ENCODE measurements at places on chromosomes 2 and 18.
A peak's percentile ranks its signal among the peaks of the same experiment; 100 is the strongest.

DNA sequence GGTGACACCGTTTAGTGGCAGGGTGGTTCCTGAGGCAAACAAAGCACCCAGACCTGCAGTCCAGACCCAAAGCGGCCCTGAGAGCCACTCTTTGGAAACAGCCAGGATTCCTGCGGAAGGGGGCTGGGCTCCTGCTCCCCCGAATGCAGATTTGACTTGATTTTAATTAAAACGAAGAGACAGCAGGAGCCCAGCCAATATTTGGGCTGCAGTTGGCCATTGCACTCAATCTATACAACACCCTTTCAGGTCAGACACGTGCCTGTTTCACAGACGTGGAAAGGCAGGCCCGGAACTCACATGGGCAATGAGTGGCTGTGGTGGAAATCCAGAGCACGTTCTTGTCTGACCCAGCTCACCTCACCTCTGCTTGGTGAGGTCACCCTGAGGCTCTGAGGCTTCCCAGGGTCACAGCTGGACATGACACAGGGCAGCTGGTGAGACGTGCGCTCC is 122.4 kb downstream of the NDUFA10 start:
- no peak for DNase-seq

GRCh38 chr18:55543130-55543704 is 44.8 kb downstream of the TCF4 start:
- DNase-seq, result no peak

DNA sequence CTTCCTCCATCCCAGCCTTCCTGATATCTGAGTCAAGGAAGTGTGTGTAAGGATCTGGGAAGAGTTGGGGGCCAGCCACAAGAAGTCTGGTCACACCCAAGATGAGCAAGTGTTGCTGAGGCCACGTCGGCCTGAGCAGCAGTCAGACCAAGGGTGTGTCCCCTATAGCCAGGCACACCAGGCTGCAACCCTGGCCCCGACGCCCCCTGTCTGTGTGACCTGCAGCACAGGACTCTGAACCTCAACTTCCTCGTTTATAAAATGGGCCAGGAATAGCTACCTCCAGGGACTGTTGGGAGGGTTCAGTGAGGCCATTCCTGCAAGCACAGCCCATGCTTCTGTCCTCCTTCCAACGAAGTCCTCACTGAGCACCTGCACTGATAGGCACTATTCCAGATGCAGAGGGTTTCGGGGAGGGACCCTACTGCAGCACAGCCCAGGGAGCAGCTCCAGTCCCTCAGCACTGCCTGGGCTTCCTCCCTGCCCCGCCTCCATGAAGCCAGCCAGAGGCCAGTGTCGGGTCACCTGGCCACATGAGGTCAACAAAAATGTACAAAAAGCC is 13.3 kb downstream of the LIMS2 start:
- no peak for DNase-seq

DNA sequence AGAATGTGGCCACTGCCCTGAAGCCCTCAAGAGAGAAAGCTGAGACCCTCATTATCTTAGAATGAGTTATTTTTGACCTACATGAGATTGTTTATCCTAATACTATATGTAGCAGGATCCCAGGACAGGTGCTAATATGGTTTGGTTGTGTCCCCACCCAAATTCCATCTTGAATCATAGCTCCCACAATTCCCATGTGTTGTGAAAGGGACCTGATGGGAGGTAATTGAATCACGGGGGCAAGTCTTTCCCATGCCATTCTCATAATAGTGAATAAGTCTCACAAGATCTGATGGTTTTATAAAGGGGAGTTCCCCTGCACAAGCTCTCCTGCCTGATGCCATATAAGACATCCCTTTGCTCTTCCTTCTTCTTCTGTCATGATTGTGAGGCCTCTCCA is 76.8 kb downstream of the CCBE1 start:
- DNase-seq, result no peak

DNA sequence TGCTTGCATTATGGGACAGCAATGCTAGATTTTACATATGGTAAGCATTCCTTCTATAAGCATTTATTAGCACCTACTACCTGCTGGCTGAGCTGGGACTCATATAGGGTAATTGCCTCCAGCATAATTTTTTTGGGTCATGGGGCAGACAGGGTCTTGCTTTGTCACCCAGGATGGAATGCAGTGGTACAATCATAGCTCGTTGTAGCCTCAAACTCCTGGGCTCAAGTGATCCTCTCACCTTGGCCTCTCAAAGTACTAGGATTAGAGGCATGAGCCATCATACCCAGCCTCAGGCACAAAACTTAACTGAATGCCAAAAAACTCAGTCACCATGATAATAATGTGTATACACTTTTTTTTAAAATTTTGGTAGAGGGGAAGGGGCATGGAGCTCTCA is 35.3 kb downstream of the TMEM237 start:
- DNase-seq, result no peak

DNA sequence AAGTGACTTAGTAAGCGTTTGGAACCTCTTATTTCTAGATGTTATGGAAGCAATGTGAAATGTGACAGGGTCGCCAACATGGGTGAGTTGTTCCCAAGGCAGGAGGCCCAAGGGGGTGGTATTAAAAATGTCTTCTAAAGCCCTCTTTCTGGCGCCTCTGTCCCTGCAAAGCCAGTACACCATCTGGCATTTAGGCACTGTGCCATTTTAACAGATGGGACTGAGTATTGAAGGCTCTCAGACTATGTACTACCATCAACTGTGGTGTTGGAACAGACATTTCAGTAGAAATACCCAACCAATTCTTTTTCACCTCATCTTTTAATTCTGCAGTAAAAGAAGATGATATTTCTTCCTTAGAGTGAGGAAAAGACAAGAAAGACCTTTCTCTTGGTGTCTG is 384.5 kb upstream of the MMADHC start:
- DNase-seq, result no peak

- no peak for DNase-seq
Observed at GRCh38 chr2:107025869-107026380, 140.0 kb upstream of the ST6GAL2 start.

DNA sequence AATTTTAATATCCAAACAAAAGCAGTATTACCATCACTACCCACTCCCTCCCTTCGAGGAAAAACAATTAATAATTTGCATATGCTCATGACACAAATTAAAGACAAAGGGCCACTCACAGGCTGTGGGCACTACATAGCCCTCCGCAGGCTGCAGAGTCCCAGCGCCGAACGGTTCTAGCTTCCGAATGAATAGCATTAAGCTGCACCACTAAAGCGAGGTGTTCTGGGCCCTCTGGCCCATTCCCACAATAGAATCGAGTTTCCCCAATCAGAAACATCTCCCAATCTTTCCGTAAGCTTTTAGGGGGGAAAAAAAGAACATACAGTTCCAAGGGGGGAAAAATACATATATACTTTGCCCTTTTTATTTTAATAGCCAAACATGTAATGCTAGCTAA is 14.5 kb upstream of the SIX3 start:
- DNase-seq, result no peak

- DNase-seq, result no peak
Observed at GRCh38 chr2:119393971-119394748, 27.4 kb downstream of the DBI start.

DNA sequence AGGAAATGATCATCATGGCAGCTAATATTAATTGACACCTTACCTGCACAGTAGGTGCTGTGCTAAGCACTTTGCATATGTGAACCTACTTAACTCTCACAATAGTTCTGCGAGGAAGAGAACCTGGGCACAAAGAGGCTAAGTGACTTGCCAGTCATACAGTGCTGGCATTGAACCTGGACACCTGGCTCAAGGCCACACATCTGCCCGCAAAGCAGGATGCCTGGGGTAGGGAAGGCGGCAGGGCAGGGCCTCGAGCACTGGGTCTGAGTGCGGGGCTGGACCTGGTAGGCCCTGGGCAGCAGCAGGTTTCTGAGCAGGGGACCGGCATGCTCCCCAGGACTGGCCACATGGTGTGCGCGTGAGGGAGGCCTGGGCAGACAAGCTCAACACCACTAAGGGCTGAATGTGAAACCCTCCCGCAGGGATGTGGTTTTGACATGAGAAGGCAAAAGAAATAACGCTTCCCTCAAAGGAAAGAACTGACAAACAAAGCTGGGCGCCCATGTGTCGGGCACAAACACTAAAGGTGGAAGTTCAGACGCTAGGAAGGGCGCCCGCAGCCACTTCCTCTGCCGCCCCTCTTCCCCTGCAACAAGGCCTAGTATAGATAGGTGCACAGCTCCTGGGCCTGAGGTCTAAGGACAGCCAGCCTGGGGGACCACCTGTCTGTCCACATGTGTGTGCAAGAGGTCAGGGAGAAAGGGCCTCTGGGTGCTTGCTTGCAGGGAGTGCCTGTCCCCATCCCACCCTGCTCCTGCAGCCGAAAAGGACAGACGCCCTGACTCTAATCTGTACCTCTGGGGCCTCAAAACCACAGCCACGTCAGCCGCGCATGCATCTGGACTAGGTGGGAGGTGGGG is 92.5 kb downstream of the ZFP36L2 start:
- DNase-seq, result peak; percentile 49

- DNase-seq, result no peak
Observed at GRCh38 chr2:41937464-41937906, 110.3 kb upstream of the PKDCC start.

GRCh38 chr2:235149736-235150135 is 197.9 kb downstream of the SH3BP4 start:
- no peak for DNase-seq

DNA sequence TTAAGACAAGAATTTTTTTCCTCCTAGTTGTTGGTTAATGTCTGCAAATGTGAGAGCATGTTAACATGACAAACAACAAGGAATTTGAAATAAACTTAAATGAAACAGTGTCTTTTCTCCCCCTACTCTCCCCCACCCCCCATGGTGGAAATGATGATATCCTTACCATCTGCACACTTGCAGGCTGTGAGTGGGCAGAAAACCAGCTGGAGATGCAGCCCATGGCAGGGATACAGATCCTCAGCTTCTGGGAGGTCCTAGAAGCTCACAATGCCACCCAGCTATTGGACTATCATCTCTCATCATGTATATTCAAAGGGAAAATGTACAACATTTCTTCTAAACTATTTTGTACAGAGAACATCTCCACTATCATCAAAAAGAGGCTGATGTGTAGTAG is 196.8 kb downstream of the SLC8A1 start:
- DNase-seq, result no peak

GRCh38 chr2:61898810-61899209 is 6.7 kb upstream of the COMMD1 start:
- DNase-seq, result no peak

DNA sequence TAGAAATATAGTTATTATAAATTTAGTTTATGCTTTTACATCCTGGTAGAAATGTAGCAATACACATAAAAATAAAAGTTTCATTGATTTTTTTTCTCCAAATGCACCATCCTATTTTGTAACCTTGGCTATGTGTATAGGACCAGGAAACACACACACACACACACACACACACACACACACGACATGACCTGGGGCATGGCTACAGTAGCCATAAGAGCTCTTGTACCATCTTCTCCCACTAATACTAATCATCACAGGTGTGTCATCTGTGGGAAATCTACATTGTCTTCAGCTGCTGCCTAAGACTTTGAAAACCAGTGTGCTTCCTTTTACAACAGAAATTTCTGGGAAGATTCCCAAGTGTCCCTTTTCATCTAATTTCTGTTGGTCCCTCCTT is 144.3 kb downstream of the MCFD2 start:
- DNase-seq, result no peak

DNA sequence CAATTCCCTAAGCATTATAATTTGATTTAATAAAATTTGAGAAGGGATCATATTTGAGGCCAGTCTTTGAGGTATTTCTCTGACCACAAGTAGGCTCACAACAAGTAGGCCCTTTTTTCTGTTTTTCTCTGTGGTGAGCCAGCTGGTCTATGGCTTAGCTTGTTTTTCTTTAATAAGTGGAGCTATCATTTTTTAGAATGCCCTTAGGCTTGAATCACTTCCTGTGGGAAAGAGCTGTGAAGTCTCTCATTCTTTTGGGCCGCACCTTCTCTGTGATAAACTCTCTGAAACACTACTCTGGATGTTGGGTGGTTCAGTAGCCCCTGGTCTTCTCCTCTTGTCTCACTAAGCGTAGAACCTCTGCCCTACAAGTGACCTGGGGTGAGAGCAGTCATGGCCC is 235.9 kb downstream of the SUCLG1 start:
- no peak for DNase-seq

DNA sequence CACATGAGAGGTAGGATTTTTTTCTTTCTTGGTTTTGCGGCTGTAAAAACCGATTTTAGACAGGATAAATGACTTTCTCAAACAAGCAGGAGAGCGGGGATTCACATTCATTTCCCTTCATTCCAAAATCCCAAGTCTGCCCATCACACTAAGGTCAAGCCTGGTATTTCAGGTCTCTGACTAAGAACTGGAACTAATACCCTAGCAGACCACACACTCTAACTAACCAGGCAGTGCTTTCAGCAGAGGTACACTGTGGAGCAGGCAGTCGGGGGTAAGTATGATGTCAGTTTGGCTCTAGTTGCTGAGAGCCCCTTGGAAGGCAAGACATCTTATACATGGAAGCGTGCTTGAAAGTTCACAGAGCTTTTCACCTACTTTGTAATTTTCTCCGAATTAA is 128.1 kb upstream of the LHCGR start:
- no peak for DNase-seq

DNA sequence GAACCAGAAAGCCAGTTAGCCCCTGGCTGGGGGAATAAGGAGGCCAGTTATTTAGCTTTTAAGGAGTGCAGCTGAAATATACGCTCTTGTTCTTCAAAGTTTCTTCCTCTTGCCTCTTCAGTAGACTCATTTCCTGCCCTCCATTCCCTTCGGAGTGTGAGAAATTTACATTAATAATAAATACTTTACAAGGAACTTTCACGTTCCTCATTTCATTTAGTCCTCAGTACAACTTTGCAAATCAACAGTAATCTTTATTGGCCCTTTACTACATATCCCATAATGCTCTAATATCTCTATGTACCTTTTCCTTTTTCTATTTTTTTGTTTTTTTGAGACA is 15.6 kb downstream of the PLCD4 start:
- DNase-seq, result no peak

GRCh38 chr18:58721566-58722239 is 50.4 kb downstream of the MALT1 start:
- peak; percentile 5 for DNase-seq

GRCh38 chr2:12009323-12009905 is 263.0 kb downstream of the LPIN1 start:
- DNase-seq, result no peak

GRCh38 chr2:19378939-19379338 is 20.5 kb upstream of the OSR1 start:
- DNase-seq, result no peak

GRCh38 chr18:47747260-47747795 is 183.1 kb downstream of the SMAD2 start:
- no peak for DNase-seq

DNA sequence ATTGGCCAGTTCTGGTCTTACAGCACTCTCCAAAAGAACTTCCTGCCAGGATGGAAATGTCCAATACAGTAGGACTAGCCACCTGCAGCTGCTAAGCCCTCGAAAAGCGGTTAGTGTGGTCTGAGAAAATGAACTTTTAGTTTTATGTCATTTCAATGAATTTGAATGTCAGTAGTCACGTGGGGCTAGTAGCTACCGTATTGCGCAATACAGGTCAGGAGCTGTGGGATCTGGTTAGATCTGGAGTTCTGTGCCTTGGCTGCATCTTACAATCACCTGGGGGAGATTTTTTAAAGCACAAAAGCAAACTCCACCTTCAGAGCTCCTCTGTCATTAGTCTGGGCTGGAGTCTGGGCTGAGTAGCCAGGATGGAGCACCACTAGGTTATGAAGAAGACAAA is 35.9 kb downstream of the C1QL2 start:
- DNase-seq, result no peak

- DNase-seq, result no peak
Observed at GRCh38 chr2:10007921-10008808, 35.2 kb upstream of the KLF11 start.
